ENCODE measurements at places on chromosomes 12 and 14.

GRCh38 chr12:59548930-59549329 is 46.9 kb upstream of the SLC16A7 start:
- no peak for DNase-seq

DNA sequence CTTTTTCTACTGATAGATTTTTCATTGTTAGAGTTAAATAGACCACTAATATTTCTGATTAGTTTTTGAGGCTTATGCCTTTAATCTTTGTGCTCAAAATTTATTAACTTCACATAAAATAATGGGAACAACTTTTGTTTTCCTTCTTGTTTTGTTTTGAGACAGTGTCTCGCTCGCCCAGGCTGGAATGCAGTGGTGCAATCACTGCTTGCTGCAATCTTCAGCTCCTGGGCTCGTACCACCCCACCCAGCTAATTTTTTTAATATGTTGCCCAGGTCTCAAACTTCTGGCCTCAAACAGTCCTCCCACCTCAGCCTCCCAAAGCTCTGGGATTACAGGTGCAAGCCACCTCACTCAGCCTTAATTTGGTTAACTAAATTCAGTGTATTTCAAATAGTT is 16.8 kb downstream of the SCFD1 start:
- DNase-seq, result no peak

GRCh38 chr12:84694116-84694515 is 218.5 kb downstream of the SLC6A15 start:
- DNase-seq, result no peak

DNA sequence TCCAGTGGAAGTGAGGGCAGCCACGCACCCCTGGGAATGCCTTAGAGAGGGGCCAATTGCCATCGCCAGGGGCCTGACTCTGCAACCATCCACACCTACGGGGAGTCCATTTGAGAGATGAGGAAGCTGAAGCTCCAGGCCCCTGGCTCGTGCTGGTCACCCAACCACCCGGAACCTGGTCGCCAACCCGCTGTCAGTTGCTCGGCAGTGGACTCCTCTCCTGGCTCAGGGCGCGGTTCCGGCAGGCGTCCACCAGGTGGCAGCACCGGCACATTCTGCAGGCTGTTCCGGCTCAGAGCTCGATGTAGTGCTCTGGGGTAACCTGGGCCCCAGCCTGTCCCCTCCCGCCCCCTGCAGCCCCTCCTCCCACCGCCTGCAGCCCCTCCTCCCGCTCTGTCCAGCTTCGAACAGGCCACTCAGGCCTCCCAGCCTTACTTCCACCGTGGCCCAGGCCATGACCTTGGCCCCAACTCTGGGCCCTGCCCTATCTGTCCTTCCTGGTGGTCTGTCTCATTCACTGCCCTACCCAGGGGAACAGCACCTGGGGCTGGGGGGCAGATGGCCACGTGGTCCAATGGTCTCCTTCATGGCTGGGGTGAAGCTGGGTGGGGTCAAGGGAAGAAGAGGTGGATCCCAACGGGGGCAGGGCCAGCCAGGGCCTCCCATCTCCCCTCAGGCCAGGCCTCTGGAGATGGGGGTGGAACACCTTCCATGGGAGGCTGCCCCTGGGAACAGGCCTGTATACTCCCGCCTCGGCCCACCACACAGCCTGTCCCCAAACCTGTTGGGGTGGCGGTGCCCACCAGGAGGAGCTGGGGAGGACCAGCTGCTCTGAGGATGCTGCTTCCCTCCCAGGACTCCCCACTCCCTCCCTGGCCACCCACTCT is 15.7 kb downstream of the SIVA1 start:
- DNase-seq, result peak; percentile 71

- no peak for DNase-seq
Measured at GRCh38 chr14:73047808-73048207, 10.5 kb upstream of the RBM25 start.

GRCh38 chr14:52067873-52068614 is 815 bp downstream of the NID2 start:
- no peak for DNase-seq

- DNase-seq, result peak; percentile 7
Measured at GRCh38 chr12:126830778-126831680, 1435.9 kb upstream of the TMEM132C start.

DNA sequence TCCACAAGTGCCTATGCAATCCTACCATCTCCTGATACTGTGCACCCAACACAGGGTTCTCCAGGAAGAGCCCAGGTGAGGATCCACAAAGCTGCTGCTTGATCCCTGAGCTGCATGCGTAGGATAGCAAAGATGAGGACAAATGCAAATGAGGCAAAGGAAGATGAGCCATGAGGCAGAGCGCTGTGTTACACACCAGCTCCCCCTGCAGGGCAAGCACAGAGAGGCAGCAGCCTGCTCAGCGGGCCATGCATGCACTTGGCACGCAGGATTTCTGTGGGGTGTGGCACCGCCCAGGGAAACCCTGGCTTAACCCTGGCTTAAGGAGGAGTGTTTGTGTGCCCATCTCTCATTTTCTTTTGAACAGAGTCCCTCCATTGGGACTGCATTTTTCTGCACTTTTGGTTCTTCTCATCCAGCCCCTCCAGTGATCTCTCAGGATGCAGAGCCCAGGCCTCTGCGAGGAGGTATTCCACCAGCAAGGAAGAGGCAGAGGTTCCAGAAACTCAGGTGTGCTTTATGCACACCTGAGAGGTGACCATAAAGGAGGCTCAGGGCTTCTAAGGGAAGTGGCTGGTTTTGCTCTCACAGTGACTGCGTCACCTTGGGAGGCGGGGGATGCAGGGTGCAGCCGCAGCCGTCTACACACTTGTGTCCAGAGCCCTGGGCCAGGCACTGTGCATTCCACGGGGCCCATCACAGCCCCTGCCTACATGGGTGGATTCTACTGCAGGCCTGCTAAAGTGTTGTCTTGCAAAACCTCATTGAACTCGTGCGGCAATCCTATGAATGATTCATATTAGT is 973.3 kb upstream of the TMEM132C start:
- DNase-seq, result peak; percentile 84

DNA sequence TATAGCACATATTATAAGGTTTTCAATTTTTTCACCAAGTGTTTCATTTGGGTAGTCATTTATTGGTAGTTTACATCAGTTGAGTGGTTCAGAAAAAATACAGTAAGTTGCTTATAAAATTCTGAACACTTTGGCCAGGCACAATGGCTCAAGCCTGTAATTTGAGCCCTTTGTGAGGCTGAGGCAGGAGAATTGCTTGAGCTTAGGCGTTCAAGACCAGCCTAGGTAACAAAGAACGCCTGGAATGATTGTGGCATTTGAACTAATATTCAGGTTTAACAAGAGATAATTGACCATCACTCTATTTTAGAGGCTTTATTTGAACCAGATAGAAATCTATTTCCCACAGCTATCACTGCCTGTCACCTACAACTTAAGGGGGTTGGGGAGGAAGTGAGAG is 22.7 kb downstream of the HIF1A start:
- no peak for DNase-seq

DNA sequence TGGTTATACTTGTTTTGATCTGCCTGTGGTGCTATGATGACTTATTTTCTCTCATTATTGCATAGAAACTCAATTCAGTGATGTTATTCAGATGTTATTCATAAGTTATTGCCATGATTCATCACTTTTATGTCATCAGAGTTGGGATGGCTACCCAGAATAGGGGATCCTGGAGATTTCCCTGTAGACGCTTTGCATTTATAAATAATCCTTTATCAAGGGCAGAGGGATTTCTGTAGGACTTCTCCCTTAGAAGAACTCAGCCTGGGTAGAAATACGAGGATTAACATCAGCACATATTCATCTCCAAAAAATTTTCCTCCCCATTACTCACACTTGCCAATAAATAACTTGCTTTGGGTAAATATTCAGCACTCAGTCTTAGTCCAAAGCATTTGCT is 4.9 kb downstream of the GPRC5A start:
- peak; percentile 95 for DNase-seq

- no peak for DNase-seq
Measured at GRCh38 chr14:81571437-81571836, 37.8 kb upstream of the SEL1L start.

DNA sequence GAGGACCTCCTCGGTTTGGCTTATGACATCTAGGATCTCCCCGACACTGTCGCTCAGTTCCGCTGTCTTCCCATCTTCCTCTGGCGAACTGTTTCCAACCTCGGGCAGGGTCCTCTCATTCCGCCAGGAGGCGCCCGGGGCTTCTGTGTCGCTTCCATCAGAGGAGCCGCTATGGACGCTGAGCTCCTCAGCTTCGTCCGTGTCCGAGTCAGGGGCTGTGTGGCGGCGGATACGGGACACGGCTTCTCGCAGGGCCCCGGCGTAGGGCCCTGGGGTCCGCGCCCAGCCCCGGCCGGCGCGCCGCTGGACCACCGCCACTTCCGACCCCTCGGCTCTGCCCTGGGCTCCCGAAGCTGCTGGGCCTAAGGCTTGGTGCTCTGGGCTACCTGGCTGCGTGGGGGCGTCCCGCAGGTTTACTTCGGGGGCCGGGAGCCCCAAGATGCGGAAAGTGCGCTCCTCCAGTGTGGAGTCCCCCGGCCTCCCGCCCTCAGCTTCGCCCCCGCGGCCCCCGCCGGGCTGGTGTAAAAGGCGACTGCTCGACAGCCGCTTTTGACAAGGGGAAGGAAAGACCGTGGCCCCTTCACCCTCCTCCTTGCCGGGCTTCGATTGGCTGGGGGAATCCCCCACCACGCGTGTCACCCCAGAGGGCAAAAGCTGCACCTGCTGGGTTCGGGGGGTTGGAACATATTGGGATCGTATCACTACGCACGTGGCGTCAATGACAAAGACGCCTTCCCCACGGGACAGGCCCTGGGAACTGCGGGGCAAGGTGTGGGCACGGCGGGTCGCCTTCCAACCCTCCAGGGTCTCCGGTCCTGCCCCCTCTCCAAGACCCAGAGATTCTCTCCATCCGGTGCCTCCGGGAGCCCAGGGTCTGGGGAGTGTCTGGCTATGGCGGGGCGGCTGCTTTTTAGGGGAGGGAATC is 2.1 kb downstream of the DDN start:
- no peak for DNase-seq

DNA sequence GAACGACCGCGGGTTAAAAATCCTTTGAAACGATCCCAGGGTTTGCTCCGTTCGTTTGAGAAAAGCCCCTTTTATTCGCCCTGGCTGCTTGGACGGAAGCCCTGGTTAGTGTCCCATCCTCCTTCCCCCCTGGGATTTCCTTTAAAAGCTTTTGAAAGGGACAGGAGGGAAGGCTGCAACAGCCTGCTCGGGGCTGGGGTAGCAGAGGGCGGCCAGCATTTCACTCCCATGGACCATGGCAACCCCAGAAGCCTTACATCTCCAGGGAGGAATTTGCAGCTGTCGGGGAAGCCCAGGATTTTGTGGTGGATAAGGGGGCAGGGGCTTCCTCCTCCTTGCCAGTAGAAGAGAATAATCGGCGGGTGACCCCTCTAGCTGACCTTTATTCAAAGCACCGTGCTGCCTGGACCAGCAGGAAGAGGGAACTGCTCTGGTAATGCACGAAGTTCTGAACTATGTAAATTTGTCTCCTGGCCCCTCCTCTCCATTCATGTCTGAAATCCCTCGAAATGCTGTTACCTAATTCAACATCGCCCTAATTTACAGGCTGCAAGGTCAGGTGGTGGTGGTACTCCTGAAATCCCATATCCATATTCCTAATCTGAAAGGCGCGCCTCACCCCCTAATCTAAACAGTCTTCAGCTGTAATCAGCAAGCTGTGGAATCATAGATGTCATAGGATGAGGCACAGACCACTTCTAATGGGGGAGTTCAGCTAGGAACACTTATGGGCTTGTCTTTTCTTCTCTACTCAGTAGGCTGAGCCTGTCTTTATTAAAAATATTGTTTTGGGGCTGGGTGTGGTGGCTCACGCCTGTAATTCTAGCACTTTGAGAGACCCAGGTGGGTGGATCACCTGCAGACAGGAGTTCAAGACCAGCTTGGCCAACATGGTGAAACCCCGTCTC is 1.0 kb upstream of the CLIP1 start:
- DNase-seq, result peak; percentile 52

GRCh38 chr12:33832900-33833299 is 189.4 kb upstream of the ALG10 start:
- DNase-seq, result no peak

DNA sequence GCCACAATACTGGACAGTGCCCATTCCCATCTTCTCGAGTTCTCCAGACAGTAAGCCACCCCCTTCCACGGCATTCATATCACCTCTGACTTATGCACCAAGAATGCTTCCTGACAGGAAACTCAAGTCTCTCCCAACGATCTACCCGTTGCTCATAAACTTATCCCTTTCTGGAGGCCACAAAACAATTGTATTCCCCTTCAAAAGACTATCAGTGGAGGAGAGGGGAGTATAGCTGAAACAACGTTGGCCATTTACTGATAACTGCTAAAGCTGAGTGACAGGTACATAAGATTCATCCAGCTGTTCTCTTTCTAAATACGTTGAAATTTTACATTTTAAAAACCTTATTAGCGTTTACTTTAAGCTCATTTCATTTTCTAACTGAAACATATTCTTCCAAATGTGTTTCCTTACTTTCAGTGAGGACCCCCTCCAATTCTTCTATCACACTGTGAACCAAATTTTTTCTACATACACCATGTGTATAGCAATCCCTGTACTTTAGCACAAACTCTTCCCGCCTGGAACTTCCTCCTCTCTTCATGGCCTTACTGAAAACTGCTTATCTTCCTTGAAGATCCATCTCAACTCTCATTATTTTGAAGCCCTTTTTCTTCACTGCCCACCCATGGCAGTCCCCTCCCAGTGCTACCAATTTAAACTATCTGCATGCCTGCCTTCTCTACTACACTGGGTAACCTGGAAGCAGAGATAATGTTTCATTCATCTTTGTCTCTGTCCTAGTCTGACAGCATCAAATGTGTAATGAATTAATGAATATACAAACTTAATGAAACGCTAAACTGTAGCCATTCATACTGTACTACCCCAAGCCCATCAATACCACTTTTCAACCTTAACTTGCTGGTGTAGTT is 28.8 kb downstream of the ATXN2 start:
- DNase-seq, result peak; percentile 96

GRCh38 chr12:77746096-77746495 is 84.6 kb upstream of the NAV3 start:
- no peak for DNase-seq

GRCh38 chr12:1403417-1403816 is 191.0 kb downstream of the FBXL14 start:
- DNase-seq, result no peak

GRCh38 chr14:75976826-75977581 is 4.8 kb downstream of the TGFB3 start:
- DNase-seq, result no peak

DNA sequence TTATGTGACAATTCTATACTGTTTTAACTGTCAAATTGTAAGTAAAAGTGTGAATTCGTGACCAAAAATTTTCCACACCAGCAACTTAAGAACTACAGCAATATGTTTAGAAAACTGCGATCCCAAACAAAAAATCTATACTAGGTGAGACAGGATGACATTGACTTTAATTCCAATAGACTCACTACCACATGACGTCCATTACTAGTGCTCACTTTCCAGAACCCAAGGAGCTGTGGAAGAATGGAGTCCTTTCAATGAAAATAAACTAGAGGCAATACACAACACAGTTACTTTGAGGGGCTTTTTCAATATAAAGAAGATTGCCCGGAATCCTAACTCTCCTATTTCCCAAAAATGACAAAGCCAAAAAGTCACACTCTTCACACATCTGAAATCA is 1.4 kb downstream of the EPS8 start:
- DNase-seq, result peak; percentile 26

- DNase-seq, result no peak
Measured at GRCh38 chr12:18476861-18477260, 215.5 kb downstream of the PIK3C2G start.

Measured in ACHN (cell line).